ENCODE measurements at places on chromosomes 5 and 9. TPM values are rescaled to one million over a fixed set of nuclear protein-coding genes. Genes with fewer than 3 reads are reported as not detected.
A peak's percentile ranks its signal among the peaks of the same experiment; 100 is the strongest.

The PCDHGB7 gene
- not detected for total RNA-seq

The TMEM215 gene
- not detected for total RNA-seq

The CLIC3 gene
- not detected for total RNA-seq

The INSL6 gene
- not detected for total RNA-seq

The TMEM232 gene
- total RNA-seq, result 1.2 TPM

GRCh38 chr9:130824643-130825350 is 10.3 kb upstream of the ABL1 start:
- H3K4me3 ChIP-seq, result no peak overlapping the region
- no peak for DNase-seq
- peaks cover 12% of the 10 kb centered on the region for H3K36me3 ChIP-seq
- H3K27me3 ChIP-seq, result no peaks in the 10 kb centered on the region
- no peak overlapping the region for H3K27ac ChIP-seq
- H3K4me1 ChIP-seq, result peaks cover 11% of the 10 kb centered on the region

- H3K27ac ChIP-seq, result peak overlapping the region; percentile 43
- peak; percentile 45 for DNase-seq
- H3K36me3 ChIP-seq, result peaks cover 48% of the 10 kb centered on the region
- H3K4me1 ChIP-seq, result peaks cover 15% of the 10 kb centered on the region
- no peaks in the 10 kb centered on the region for H3K27me3 ChIP-seq
Observed at GRCh38 chr9:447230-448025, 232.8 kb downstream of the DOCK8 start.

DNA sequence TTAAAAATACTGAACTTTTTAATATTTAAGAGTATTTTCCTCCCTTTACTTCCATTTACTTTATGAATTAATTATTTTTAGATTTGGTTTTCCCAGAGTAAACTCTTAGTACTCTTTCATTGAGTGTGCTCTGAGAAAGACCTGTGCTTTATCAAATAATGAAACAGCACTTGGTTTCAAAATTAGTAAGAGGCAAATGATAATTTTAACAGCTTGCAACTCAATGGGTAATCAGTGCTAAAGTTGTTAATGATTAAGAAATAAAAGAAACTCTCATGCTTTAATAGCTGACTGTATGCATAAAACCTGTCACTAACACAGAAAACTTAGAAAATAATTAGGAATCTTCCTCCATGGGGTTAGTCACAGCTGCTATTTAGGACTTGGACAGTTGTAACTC is 244.4 kb downstream of the RFX3 start:
- H3K27ac ChIP-seq, result no peak overlapping the region
- no peak overlapping the region for H3K4me3 ChIP-seq
- DNase-seq, result no peak
- H3K27me3 ChIP-seq, result no peaks in the 10 kb centered on the region
- peaks cover 24% of the 10 kb centered on the region for H3K36me3 ChIP-seq
- H3K4me1 ChIP-seq, result peaks cover 6% of the 10 kb centered on the region

DNA sequence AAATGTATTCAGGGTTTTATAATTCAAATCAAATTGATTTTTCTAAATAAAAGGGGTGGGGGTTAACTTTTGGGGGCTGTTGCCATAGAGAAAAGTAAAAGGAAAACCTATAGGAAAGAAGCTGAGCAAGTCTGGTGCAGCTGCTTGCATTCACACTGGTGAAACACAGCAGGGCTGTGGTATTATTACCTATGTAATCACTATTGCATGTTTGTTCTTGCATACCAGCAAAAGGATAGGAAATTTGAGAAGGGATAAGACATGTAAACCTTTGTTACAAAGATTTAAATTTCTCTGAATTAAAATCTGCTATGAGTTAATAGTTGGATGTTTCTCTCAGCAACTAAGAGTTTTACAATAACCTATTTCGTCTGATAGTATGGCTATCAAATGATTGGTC is 346.7 kb downstream of the EFNA5 start:
- no peak overlapping the region for H3K27ac ChIP-seq
- H3K4me1 ChIP-seq, result no peaks in the 10 kb centered on the region
- H3K27me3 ChIP-seq, result no peaks in the 10 kb centered on the region

- H3K4me1 ChIP-seq, result no peaks in the 10 kb centered on the region
- no peak for DNase-seq
- H3K4me3 ChIP-seq, result no peak overlapping the region
- peaks cover 8% of the 10 kb centered on the region for H3K27me3 ChIP-seq
- no peaks in the 10 kb centered on the region for H3K36me3 ChIP-seq
Observed at GRCh38 chr9:120183615-120184014, 396.4 kb downstream of the CDK5RAP2 start.

DNA sequence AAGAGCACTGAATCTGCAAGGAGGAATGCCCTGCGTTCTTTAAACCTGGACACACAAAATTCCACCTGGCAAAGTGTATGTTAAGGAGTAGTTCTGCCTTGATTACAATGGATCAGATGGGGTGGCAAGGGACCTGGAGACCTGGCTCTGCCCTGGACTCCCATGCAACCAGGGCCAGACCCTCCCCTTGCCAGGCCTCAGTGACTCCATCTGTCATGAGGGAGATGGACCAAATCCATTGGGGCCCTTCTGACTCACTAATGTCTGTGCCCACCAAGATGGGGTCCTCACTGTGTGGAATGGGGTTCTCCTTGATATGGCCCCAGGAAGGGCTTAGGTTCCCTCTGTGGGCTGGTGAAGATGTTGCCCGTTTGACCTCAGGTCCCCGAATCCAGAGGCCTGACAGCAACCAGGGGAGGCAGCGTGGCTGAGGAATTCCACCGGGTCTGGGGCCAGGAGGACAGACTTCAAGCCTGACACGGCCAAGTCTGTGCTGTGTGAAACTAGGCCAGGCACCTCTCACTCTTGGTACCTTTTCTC is 100.3 kb downstream of the PAX5 start:
- no peaks in the 10 kb centered on the region for H3K36me3 ChIP-seq
- H3K4me1 ChIP-seq, result peaks cover 5% of the 10 kb centered on the region
- DNase-seq, result no peak
- peaks cover 22% of the 10 kb centered on the region for H3K27me3 ChIP-seq
- H3K4me3 ChIP-seq, result no peak overlapping the region

DNA sequence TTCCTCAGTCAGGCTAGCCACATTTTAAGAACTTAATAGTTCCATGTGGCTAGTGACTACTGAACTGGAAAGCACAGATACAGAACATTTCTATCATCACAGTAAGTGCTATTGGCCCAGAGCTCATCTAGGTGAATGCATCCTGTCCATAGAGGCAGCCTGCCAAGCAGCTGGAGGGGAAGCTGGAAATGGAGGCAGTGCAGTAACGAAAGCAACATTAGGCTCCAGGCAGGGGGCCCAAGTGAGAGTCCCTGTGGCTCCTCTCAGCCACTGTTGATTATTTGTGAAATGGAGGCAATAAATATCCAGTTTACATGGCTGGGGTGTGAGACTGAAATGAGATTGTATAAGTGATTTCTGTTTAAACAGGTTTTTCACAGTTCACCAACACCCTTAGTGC is 227.2 kb upstream of the KLF9 start:
- no peak for DNase-seq
- no peaks in the 10 kb centered on the region for H3K4me1 ChIP-seq
- peaks cover 13% of the 10 kb centered on the region for H3K27me3 ChIP-seq

DNA sequence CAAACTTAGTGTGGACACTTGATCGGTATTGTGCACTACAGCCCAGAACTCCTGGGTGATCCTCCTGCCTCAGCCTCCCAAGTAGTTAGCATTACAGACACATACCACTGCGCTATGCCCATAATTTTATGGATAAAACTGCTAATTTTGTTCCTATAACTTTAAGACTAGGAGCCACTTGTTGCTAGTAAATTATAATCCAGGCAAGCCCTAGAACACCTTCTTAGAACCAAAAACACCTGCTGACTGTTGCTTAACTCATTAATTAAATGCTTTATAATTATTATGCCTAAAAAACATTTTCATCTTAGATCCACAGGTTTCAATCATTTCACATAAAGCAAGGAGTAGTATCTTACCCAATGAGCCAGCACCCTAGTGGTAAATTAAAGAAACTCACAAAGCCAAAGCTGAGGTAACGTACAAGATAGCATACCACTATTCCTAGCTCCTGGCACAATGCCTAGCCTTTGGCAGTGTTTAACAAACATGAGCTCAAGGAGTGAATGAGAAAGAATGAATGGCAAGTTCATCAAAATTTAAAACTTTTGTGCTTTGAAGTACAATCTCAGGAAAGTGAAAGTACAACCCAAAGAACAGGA is 5.4 kb downstream of the MRPS27 start:
- DNase-seq, result no peak
- H3K4me1 ChIP-seq, result peaks cover 29% of the 10 kb centered on the region
- no peak overlapping the region for H3K4me3 ChIP-seq
- H3K27me3 ChIP-seq, result no peaks in the 10 kb centered on the region

DNA sequence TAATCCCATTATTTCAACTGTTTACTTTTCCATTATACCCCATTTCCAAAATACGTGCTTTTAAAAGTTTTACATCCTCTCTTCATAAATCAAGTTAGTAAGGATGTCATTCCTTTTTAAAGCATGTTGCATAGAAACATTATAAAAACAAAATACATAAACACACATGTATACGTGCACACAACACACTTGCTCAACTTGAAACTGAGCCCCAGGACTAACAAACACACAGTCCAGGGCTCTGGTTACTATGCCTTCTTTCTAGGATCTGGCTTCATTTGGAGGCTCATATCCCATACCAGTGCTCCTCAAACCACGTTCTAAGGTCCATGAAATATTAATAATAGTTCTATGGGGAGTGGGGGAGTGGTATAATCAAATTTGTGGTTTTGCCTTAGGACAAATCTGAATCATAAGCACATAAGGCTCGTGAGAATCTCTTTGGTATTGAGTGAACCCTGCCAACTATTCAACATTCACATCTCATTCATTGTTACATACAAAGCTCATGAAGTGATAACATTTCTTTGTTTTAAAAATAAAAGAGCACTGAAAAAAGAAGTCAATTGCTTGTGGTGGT is 55.2 kb downstream of the NFIB start:
- H3K4me3 ChIP-seq, result no peak overlapping the region
- no peak overlapping the region for H3K27ac ChIP-seq
- H3K27me3 ChIP-seq, result no peaks in the 10 kb centered on the region
- DNase-seq, result no peak
- no peaks in the 10 kb centered on the region for H3K36me3 ChIP-seq

- no peak overlapping the region for H3K4me3 ChIP-seq
- no peak overlapping the region for H3K27ac ChIP-seq
- no peak for DNase-seq
Observed at GRCh38 chr9:24561957-24562356, 16.3 kb upstream of the IZUMO3 start.

Measured in activated naive CD8-positive, alpha-beta T cell treated with anti-CD3 and anti-CD28 coated beads for 36 hours (primary cell).